CD8-positive, alpha-beta memory T cell (primary cell): ENCODE measurements at places on chromosomes 2 and 18.

DNA sequence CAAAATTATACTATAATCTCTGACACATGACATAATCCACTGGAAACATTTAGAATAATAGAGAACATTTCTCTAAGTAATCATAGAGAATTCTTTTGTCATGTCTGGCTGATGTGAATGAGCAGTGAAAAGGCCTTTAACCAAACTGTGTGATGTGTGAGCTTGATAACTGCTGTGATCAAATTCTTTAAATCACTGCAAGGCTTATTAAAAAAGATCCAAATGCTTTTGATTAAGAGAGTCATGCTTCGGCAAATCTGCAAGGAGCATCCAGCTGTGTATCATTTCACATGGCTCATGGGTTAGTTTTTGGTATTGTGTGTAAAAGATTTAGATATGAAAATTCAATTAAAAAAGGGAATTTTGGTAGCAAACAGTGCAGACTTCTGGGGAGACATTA is 58.6 kb upstream of the TFPI start:
- DNase-seq: no peak

DNA sequence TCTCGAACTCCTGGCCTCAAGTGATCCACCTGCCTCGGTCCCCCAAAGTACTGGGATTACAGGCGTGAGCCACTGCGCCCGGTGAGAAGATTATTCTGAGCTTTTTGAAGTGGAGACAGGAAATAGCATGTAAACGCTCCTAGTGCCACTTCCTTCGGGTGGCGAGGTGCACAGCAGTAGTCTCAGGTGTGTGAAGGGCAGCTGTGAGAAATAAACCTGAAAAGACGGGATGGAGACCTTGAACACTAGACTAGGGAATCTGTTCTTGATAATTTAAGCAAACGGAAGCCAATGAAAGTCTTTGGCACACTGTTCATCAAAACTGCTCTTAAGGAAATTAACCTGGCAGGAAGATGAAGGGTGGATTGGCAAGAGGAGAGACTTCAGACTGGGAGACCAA is 439 bp upstream of the PLEKHH2 start:
- DNase-seq: no peak

GRCh38 chr2:120647487-120647886 is 88.2 kb upstream of the GLI2 start:
- DNase-seq: no peak

GRCh38 chr2:177545981-177546585 is 153.5 kb downstream of the AGPS start:
- DNase-seq: no peak

DNA sequence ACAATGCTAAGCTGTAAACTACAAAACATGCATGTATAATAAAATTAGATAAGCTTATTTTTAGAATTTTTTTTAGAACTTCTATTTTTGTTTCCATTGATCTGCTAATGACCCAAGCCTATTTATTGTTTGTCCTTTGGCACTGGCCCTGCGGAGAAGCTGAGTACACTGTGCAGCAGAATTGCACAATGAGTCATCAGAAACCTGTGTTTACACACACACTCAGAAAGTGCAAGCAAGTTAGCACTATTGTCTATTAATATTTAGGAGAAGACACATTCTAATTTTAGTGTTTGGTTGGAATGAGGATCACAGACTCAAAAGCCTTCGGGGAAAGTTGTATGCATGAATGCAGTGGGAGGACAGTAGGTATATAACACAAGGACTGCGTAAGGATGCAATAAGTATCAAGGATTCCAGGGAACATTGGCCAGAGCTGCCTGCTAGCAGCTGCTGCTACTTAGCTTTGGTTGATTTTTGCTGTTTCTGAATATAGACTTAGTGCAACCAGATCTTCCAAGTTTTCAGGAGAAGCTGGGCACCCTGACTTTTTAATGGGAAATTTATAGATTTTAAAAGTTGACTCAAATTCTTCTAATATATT is 128.2 kb downstream of the KCNH7 start:
- DNase-seq: no peak

DNA sequence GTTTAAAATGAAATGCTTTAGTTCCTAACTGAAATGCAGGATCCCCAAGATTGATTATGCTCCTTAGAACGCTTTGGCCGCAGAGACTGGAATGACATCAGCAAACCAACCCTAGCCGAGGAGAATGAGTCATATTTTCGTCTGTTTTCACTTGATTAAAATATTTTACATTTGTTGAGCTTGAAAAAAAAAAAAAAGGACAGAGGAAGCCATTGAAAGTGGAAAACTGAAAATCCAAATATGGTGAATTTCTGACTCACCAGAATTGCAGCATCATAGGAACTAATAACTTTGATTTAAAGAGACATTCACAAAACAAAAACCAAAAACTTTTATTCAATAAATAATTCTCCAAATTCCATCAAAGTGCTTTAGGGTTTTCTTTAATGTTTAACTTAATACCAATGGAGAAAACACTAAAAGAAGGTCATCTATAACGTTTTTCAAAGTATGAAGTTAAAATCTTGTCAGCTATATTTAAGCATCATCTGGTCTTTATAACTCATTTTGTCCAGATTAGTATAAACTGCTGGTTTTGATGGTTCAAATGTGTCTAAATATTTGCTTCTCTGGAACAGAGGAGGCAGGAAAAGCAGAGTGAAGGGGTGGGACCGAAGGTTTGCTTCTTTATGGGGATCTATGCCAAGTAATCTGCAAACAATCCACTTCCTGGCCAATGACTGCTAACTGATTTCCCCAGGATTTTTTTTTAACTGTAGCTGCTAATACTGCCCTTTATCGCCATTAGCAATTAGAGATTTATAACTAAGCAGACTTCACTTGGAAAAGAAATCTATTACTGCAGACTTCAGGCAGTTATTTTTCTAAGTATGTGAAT is 30.9 kb upstream of the COL5A2 start:
- no peak for DNase-seq

DNA sequence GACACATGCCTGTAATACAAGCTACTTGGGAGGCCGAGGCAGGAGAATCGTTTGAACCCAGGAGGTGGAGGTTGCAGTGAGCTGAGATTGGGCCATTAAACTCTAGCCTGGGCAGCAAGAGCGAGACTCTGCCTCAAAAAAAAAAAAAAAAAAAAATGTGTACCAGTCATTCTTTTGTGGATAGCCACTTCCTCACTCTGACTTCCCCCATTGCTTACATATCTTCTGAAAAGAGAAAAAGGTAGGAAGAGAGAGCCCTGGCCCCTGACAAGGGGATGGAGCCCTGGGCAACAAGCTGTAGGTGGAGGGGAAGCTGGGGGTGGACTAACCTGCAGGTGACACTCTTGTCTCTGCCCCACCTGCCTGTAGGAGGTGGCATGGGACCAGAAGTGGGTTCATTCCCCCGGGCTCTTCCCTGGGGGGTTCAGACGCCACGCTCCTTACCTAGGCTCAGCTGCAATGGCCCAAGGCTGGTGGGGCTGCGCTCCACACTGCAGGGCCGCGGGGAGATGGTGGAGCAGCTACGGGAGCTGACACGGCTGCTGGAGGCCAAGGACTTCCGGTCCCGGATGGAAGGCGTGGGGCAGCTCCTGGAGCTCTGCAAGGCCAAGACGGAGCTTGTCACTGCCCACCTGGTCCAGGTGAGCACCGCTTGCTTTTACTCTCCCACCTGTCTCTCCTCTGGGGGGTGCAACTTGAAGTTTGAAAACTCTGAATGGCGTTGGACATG is 39.1 kb downstream of the PCARE start:
- no peak for DNase-seq

GRCh38 chr2:43605851-43606250 is 10.0 kb upstream of the THADA start:
- no peak for DNase-seq

- no peak for DNase-seq
Observed at GRCh38 chr18:12606592-12607315, 51.2 kb downstream of the SPIRE1 start.

- no peak for DNase-seq
Observed at GRCh38 chr18:74315464-74316256, at the start of gene C18orf63. C18orf63 (plus strand) TSS chr18:74315839; CDS start chr18:74317866, 2,027 bp downstream.

- no peak for DNase-seq
Observed at GRCh38 chr2:29120846-29121245, 5.6 kb downstream of the CLIP4 start.

DNA sequence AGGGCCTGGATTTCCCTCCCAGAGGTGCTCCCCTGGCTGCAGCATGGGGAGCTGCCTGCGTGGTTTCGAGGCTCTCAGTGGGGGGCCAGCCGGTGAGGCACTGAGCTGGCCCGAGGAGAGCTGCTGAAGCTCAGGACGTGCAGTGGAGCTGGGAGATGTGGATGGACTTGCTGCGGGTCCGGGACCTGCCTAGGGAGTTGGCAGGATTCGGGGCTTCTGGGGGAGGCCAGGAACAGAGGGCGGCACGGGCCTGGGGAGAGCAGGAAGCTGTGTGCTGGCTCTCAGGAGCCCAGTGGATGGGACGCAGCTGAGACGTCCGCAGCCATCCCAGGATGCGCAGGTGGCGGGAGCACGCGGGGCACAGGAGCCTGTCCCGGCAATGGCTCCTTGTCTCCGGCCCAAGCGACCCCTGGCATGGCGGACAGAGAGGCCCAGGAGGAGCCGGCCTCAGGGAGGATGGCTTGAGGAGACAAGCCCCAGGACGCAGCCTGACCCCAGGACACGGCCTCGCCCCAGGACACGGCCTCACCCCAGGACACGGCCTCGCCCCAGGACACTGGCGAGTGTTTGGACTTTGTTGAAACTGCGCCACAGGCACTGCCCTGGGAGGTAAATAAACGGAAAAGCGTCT is 116.1 kb downstream of the NFATC1 start:
- DNase-seq: no peak

- no peak for DNase-seq
Observed at GRCh38 chr2:71462056-71462605, 8.8 kb downstream of the DYSF start.

DNA sequence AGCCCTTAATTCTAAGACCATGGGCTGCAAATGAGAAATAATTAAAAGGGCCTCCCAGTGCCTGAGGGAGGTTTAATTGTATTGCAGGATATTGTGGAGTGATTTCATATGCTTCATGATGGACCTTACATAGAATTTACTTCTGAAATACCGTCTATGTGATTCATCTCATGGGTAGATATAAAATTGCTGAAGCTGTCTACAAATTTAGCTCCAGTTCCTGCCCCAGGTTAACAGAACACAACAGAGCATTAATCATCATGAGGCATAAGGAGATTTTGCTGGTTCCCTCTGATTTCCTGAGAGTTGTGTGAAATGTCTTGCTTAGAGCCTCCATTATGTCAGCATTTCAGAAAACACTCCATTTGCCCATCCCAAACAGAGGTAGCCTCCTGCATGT is 770 bp downstream of the UPP2 start:
- DNase-seq: no peak

- DNase-seq: no peak
Observed at GRCh38 chr2:241066171-241066892, 35.8 kb downstream of the MTERF4 start.

DNA sequence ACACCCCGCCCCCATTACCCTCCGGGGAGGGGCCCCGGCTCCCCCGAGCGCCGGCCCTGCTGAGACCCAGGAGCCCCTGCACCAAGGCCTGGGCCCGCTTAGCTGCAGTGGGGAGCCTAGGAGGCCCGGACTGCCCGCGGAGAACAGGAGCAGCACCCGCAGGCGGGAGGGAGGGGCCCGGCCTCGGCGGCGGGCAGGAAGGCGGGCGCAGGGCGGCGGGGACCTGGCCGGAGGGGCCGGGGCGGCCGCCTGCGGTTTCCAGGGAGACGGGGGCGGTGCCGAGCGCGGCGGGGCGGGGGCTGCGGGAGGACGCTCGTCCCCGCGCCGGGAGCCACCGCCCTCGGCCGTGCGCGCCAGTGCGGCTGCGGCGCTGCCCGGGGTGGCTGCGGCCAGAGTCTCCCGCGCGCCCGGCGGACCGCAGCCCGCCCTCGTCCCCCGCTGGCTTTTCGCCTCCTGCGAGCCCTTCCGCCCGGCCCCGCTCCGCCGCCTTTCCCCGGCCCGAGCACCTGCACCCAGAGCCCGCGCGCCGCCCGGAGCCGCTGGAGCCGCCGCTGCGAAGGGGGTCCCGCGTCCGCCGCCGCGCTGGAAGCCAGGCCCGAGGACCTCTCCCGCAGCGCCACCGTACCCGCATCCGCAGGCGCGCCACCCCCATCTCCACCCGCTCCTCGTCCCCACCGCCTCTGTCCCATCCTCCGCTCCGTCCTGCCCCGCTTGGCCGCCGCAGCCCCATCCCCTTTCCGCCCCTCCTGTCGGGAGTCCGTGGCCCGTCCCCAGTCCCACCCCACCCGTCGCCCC is 17.2 kb downstream of the GPC1 start:
- DNase-seq: peak; percentile 45

GRCh38 chr18:79545255-79545654 is 134.3 kb upstream of the CTDP1 start:
- DNase-seq: no peak

- no peak for DNase-seq
Observed at GRCh38 chr2:208256192-208256782, 1.4 kb upstream of the IDH1 start.

DNA sequence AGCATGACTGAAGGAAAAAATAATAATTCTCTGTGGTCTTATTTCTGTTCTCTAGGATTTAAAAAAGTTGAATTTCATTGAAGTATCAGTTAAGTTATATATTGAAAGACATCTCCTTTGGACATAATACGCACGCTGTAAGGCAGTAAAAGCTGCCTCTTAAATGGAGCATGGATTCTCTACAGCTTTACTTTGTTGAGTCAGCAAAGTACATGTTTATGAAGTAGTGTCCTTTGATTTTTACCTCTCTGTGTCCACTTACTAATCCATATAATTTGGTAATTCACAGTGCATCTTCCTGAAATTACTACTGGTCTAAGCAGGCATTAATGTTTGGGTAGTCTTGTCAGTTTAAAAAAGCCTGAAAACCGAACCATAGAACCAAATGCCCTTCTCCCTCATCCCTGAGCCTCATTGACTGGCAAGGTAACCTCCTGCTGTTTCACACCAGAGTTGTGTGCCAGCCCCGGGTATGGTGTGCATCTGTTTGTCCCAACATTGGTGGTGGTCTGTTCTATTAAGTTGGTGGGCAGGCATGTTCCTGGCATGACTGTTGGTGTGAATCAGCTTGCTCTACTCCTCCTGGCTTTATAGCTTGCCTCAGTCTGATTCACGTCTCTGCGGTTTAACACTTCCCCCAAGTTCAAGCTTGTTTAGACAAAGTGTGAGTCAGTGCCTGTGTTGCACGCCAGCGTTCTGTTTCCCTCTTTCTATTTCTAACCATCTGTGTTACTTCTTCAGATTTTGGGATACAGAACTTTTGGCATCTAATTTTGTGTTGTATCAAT is 71.0 kb upstream of the ITM2C start:
- DNase-seq: peak; percentile 78

GRCh38 chr18:63979409-63979920 is 9.6 kb downstream of the SERPINB8 start:
- peak; percentile 21 for DNase-seq

DNA sequence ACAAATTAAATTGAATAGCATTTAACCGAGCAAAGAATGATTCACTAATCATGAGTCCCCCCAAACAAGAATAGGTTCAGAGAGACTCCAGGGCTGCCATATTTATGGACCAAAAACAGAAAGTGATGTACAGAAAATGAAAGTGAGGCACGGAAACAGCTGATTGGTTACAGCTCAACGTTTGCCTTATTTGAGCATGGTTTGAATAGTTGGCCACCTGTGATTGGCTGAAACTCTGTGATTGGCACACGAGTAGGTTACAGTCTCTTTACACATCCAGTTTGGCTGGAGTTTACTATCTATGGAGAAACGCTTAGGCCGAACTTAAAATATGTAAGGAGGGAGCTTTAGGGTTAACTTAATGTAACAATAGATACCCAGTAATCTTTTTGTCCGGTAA is 27.0 kb upstream of the DPYSL5 start:
- no peak for DNase-seq
